NCI-H2171 treated with DMSO at 0.1 percent for 48 hours (cell line): ENCODE measurements at places on chromosomes 5 and 9.
A peak's percentile ranks its signal among the peaks of the same experiment; 100 is the strongest.

DNA sequence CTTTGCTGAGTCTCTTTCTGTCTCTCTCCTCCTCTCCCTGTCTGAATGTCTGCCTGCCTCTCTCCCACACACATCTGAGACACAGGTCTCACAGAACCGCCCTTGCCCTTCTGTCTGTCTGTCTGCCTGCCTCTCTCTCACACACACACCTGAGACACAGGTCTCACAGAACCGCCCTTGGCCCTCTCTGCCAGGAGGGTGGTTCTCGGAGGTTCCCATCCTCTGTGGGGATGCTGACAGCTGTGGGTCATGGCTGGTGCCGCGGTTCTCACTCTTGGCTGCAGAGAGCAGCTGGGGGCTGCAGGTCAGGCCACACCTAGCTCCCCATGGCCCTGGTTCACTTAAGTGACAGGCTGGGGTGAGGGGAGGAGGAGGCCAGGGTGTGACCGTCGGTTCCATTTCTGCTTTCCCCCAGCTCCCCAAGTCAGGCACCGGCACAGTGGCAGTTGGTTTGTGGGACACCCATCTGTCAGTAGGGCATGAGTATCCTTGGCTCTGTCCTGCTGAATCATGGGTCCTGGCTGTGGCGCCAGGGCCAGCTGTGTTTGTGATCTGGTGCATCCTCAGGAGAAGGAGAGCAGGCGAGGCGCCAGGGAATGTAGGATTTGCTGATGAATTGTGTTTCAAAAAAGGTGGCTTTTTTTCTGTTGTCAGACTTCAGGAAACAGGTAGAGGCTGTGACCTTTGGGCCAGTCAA lies 42.3 kb upstream of the CLPTM1L start:
- DNase-seq = peak; percentile 84

- DNase-seq = peak; percentile 97
Observed at GRCh38 chr9:130167927-130168326, 4.3 kb upstream of the NCS1 start.

DNA sequence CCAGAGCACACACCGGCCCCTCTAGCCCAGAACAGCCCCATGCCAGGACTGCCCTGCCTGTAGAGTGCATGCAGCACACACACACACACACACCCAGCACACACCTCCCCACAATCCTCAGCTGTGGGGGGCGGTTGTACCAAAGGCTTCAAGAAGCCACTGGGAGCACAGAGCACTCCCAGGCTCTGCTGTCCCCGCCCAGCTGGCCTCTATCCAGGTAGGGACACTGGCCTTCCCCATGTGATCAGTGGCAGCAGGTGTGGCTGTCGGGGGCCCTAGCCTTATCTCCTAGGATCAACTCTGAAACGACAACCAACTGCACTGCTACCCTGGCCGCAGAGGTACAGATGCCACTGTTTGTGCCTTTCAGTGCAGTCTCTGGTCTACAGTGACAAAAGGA lies 2.0 kb downstream of the ANAPC2 start:
- no peak for DNase-seq

DNA sequence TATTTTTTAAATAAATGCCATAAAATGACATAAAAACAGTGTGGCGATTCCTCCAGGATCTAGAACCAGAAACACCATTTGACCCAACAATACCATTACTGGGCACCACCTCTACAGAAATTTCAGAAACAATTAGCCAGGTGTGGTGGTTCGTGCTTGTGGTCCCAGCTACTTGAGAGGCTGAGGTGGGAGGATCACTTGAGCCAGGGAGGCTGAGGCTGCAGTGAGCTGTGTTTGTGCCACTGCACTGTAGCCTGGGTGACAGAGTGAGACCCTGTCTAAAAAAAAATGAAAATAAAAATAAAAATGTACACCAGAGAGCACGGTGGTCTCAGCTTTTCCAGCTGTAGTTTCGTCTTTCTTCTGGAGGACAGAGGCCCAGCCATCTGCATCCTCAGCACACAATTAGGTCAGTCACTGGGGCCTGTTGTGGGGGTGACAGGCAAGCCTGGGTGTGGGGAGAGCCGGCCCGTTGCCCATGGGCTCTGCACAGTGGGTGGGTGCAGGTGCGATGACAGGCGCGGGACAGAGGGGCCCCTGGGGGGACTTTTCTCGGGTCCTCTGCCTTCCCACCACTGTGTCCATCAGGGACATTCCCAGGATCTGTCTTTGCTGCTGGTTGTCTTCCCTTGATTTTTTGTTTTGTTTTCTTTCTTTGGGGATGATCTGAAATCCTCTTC lies 9.8 kb downstream of the COL5A1 start:
- no peak for DNase-seq

DNA sequence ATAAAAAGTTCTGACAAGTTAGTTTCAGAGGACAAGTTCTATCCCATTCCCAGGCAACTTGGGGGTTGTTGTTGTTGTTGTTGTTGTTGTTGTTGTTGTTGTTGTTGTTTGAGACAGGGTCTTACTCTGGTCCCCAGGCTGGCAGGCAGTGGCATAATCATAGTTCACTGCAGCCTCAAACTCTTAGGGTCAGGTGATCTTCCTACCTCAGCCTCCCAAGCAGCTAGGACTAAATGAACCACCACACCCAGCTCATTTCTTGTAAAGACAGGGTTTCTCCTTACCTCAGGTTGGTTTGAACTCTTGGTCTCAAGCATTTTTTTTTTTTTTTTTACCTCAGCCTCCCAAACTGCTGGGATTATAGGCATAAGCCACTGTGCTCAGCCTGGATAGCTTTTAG lies 15.3 kb downstream of the PPP1R2B start:
- no peak for DNase-seq

GRCh38 chr9:16787724-16788123 lies 82.7 kb downstream of the BNC2 start:
- no peak for DNase-seq

- no peak for DNase-seq
Observed at GRCh38 chr9:72576087-72576486, 54.7 kb downstream of the TMC1 start.

DNA sequence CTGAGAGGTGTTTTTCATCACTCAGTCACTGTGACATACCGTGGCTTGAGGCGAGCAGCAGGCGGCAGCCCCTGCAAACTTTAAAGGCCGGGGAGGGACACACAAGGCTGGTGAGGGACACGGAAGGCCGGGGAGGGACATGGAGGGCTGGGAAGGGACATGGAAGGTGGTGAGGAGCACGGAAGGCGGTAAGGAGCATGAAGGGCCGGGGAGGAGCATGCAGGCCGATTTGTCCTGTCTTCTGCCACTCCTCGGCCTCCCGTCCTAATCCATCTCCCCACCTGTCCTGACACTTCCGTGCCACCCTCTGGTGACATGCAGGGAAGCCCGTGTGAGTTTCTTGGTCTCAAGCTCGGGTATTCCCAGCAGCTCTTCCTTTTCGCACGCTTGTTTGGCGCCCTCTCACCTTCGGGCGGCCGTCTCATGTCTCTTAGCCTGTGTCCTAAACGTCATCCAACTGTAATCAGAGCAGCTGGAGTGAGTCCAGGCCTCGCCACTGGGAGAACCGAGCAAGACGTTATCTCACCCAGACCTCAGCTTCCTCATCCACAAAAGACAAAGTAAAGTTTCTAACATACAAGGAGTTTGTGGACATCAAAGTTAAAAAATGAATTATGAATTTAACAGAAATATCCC lies 126.5 kb downstream of the MRPL36 start:
- no peak for DNase-seq

GRCh38 chr9:98315551-98316060 lies 60.2 kb upstream of the TBC1D2 start:
- DNase-seq = peak; percentile 90

DNA sequence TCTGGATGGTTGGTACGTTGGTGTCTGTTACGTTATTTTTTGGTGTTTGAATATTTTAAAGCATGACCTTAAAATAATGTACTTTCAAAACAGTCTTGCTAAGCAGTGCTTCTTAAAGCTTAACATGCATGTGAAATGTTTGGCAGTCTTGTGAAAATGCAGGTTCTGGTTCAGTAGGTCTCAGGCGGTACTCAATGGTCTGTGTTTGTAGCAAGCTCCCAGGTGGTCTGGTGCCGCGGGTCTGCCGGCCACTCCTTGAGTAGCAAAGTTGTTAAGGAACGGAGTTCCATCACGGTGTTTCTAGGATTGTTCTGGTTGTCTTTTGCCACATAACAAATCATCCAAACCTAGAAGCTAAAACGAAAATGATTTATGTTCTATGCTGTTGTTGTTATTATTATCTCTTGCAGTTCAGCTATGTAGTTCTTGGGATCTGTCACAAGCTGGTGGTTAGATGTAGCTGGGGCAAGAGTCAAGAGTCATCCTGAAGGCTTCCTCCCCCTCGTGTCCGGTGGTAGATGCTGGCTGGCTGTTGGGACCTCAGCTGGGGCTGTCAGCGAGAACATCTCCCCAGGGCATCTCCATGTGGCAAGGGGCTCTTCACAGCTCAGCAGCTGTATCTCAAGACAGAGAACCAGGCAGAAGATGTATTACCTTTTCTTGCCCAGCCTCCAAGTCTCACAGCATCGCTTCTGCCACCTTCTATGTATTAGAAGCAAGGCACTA lies 186.8 kb downstream of the PALM2AKAP2 start:
- no peak for DNase-seq

GRCh38 chr9:110013064-110013463 lies 194.9 kb downstream of the C9orf152 start:
- no peak for DNase-seq

DNA sequence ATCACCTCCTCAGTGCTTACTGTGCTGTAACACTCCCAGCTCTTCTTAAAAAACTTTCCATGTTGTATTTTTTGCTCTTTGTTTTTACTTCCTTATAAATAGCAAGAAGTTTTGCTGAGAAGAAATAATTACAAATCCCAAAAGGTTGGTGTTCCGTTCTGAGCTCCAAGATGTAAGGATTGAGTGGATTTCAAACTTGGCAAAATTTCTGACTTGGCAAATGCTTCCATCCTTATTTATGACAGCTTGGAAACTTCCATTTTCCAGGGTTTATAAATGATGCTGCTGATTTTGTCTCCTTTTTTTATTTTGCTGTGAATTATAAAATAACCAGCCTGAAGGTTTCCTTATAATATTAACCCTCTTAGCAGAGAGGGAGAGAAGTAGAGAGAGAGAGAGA lies 151.9 kb downstream of the NTRK2 start:
- no peak for DNase-seq

GRCh38 chr5:93311881-93312280 lies 269.1 kb downstream of the NR2F1-AS1 start:
- no peak for DNase-seq

GRCh38 chr5:151101151-151101550 lies 20.3 kb upstream of the TNIP1 start:
- no peak for DNase-seq

GRCh38 chr9:119588874-119589744 lies 219.9 kb upstream of the BRINP1 start:
- DNase-seq = peak; percentile 100

GRCh38 chr9:95721061-95721531 lies 154.4 kb upstream of the ERCC6L2 start:
- DNase-seq = no peak

DNA sequence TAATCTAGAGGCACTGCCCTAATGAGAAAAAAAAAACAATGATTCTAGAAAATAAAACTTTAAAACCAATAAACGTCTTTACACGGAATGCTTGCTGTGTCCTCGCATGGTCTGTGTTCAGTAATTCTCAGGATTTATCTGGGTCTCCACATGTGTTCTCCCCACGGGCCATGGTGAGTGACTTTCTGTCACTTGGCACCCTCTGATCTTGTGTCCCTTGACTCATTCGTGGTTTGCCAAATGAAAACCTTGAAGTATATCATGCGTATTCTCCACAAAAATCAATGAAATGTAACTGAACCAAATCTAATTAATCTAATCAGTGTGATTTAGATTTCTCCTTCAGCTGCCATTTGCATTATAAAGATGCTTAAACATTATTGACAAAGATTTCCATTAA lies 48.0 kb downstream of the UBE2QL1 start:
- no peak for DNase-seq

DNA sequence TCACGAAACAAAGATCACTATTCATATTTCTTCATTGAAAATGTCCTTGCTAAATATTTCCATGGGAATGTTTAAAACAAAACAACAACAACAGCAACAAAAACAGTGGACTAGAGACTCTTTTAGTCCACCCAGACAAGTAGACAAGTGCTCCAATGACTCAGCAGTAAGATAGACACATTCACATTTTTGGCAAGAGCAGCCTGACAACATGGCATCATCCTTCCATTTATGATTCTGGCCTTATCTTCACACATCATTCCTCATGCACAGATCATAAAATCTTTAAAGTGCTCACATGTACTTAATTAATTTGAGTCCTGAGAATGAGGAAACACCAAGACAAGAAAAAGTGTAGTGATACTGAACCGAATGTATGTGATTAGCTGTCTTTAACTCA lies 132.6 kb upstream of the PDE4D start:
- DNase-seq = no peak

DNA sequence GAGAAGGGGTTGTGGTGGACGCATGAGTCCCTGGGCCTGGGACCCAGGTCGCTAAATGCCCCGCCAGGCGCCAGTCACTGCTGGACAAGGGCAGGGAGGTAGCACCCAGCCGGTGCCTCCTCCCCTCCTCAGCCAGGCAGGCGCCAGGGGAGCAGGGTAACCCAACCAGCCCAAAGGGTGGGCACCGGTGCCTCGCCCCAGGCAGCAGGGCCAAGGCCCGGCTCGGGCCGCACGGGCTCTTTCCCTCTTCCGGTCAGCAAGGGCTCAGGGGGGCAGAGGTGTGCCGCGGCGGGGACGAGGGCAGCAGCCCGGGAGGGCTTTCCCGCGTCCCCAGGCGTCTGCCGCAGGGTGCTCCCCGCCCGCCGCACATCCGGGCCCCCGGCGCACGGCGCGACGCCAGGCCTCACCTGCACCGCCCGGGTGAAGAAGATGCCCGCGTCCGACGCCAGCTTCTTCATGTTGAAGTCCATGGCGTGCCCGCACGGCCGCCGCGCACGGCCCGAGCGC lies 393 bp downstream of the SH3GLB2 start:
- peak; percentile 78 for DNase-seq
